Stimulated activated CD4-positive, alpha-beta T cell treated with anti-CD3 and anti-CD28 coated beads, Interleukin-1b, Interleukin-23, amount 100 ng/mL, for 48 hours (primary cell): ENCODE measurements at places on chromosomes 12 and 14.

- no peak for DNase-seq
These were observed 32.9 kb downstream of the ASCL1 start for GRCh38 chr12:102990419-102990818.

DNA sequence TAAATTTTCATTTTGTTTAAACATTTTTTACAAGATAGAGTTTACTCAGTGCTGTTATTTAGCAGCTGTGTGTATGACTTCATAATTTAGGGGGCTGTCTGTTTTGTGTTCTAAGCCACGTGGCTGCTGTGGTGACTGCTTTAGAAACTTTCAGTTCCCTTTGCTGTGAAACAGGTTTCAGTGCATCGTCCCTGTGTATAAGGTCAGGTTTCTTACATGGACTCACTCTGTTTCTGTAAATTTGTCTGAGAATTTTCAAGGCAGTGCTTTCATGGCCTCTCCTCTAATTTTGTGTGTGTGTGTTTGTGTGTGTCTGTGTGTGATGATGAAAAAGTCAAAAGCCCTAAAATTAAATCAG lies 32.4 kb downstream of the BICD1 start:
- peak; percentile 53 for DNase-seq

DNA sequence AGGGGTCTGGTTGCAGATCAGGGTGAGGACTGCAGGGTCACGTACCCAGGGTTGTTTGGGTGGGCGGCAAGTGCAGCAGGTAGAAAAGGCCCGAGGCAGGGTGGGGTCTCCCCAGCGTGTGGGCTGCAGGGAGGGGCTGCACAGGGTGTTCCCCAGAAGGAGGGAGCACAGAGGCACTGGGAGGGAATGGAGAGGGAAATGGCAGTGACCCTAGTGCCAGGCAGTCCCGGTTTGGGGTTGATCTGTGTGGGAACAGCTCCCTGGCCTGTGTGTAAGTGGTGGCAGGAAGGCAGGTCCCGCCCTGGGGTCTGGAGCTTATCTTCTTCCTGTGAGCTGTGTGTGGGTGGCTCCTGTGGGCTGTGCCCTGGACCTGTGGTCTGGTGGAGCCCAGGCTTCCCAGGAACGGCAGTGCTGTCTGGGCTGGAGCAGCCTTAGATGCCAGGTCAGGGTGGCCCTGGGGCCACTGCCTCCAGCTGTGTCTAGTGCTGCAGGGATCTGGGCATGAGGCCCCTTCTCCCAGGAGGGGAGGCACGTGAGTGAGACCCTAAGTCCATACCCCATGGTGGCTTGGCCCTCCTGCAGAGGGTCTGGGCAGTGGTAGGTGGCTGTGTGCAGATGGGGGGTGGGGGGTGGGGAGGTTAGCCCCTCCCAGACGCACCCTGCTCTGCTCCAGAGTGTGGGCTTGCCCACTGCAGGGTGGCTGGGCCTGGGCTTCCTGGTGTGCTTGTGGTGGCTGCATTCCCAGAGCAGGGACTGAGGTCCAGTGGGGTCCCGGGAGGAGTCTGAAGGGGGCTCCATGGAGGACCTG lies 363.5 kb downstream of the TMEM121 start:
- DNase-seq: no peak

- DNase-seq: no peak
These were observed 34.6 kb upstream of the TUBA1C start for GRCh38 chr12:49230176-49230804.

DNA sequence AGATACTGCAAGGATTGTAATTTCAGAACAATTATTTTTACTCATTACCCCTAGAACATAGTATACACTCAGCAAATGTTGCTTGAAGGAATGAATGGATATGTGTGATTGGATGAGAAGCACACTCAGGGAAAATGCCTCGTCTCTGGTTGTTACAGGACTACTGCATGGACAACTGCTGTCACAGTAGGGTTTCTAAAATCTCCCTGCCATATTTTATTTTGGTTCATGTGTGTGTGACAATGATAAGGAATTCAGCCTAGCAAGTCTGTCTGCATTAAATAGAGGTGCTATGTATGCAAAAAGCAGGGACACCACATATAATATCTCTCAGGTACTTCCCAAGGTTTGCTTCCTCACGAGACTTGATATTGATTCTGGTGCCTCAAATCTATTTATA lies 1.4 kb downstream of the PTPRR start:
- no peak for DNase-seq

- no peak for DNase-seq
These were observed 160.8 kb upstream of the ALG10B start for GRCh38 chr12:38155526-38156496.

- no peak for DNase-seq
These were observed 25.5 kb downstream of the GCH1 start for GRCh38 chr14:54877015-54877702.

DNA sequence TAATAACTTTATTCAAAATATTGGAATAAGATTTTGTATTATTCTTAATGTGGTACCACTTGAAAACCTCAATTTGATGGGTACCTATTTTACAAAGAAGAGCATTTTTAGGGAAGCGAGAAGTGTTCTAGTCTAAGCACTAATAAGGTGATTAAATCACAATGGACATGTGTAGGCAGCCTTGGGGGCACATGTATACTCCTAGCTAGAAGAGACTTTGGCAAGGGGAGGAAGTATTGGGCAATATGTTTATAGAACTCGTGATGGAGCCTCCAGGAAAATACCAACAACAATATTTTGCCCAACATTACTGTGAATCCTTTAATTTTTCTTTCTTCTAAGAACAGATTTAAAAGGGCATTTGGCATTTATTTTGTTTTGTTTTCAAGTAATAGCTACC lies 280.3 kb downstream of the ADAMTS20 start:
- no peak for DNase-seq

DNA sequence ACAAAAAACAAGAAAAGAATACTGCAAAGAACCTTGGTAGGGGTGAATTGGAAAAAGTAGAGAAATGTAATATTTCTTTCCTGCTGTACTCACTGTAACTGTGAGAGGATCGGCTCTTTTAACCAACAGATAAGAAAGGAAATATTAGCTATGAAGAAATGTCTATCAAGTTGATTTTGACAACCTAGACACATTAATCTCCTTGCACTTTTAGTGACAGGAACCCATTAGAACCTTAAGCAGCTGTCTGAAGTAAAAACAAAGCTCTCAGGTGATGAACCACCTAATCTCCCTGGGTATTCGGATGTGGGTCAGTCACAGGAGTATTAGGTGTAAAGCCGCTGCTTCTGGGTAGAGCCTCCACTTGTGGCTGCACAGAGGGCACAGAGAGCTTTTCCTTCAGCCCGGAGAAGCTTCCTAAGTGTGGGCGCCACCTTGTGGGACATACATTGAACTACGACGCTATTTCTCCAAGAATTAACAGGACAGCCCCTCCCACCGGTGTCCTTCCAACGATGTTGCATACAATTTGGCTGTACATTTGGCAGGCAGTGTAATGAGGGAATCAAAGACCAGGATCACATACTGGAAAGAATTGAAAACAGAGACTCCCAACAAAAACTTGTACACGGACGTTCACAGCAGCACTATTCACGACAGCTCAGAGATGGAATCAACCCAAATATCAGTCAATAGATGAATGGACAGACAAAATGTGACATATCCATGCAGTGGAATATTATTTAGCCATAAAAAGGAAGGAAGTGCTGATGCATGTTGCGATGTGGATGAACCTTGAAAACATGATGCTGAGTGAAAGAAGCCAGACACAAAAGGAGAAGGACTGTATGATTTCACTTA lies 28.9 kb upstream of the MAPKAPK5 start:
- DNase-seq: peak; percentile 66

DNA sequence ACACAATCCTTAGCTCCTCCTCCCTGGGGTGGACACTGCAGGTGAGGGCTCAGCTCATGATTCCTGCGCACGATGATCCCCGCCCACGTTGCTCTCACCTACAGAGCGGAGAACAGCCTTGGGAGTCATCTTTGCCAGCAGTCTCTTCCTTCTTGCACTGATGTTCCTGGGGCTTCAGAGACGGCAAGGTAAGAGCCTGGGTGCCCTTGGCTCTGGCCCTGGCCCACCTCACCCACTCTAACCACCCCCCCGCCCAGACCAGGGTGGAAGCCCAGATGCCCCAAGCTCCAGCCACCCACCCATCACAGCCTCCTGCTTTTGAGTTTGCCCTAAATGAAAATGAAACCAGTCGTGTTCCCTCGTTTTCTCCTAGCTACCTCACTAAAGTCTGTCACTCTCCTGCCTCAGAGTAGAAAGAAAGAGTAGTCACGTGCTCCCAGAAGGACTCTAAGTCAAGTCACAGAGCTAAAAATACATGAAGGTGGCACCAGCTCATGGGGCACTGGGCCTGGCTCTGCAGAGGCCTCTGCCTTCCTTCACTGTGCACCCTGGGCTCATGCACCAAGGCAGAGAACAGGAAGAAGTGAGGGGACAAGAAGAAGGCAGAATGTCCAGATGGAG lies 9.0 kb downstream of the TAPBPL start:
- DNase-seq: peak; percentile 46

GRCh38 chr14:57863471-57863870 lies 2.4 kb downstream of the SLC35F4 start:
- DNase-seq: no peak

DNA sequence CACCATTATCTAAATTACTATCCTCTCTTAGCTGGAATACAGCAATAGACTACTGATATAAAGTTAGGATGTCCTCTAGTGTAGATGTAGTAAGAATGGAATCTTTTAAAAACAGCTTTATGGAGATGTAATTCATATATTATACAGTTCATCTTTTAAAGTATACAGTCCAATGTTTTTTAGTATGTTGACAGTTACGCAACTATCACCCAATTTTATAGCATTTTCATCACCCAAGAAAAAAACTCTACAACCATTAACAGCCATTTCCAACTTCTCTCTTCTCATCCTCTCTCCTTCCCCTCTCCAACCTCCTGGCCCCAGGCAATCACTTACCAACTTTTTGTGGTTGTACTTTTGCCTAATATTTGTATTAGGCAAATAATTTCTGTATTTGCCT lies 22.6 kb downstream of the EPYC start:
- DNase-seq: no peak

GRCh38 chr12:92432724-92433441 lies 269.9 kb upstream of the PLEKHG7 start:
- DNase-seq: no peak

GRCh38 chr12:79678306-79678705 lies 12.5 kb downstream of the PAWR start:
- DNase-seq: no peak

- DNase-seq: no peak
These were observed 853.0 kb downstream of the TRHDE start for GRCh38 chr12:73125148-73125547.

GRCh38 chr12:102847131-102847530 lies 69.9 kb downstream of the PAH start:
- DNase-seq: no peak

DNA sequence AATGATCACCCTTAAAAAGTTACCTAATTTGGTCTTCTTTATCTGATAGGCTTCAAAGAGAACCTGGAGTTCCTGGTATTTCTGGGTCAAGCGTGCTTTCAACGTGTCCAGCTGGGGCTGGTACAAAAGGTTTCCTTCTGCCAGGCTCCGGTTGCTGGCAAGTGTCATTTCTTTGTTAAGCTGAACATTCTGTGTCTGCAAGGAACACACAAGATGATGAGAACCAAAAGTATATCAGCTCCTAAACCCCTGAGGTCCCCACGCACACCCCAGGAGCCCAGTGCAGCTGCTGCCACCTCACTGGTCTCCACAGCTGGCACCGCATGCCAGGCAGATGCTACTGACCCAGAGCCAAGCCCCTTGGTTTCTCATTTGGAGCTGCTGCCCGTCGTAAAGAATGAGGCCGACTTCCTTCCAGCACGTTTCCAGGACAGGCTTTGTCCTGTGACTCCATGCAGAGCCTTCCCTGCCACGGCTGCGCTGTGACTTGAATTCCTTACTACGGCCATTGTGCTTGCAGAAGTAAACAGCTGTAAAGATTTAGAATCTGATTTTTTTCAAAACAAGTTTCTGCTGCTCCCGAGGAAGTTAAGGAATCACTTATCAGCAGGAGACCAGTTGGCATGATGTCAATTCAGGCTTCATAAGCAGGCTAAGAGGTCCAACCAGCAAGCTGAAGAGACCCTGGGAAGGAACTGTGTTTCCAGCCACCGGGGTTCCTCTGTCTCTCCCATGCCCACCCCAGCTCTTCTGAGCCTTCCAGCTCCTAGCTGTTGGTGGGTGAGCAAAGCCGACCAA lies 24.9 kb downstream of the VPS37B start:
- no peak for DNase-seq

DNA sequence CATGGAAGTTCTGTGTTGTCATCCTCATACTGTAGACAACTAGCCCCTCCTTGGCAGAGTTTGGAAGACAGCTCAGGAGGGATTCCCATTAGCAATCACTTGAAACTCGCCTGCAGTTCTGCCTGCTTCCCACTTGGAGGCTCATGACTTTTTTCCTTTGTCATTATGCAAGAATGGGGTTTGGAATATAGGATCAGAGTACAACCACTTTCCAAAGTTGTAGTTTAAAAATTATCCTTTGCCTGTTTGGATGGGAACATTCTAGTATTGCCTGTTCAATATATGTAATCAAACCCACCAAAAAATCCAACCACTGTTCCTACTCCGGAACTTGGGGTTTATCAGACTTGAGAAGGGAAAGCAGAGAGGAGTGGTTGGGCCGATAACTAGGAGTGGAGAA lies 2.1 kb upstream of the GPD1 start:
- no peak for DNase-seq
